ENCODE measurements at places on chromosomes 11 and 22. TPM values are rescaled to one million over a fixed set of nuclear protein-coding genes. Genes with fewer than 3 reads are reported as not detected.

SLC22A25 gene
- total RNA-seq, result not detected

HMGXB4 gene
- total RNA-seq, result 10.8 TPM

PHF21B gene
- total RNA-seq, result 1.9 TPM

CSF2RB gene
- total RNA-seq, result 3.8 TPM

ACER3 gene
- 12.0 TPM for total RNA-seq

TTC28 gene
- total RNA-seq, result 138 TPM

ISX gene
- total RNA-seq, result not detected

C11orf42 gene
- total RNA-seq, result not detected

Data from gastroesophageal sphincter (tissue), 4 donors.